Natural killer cell (primary cell): ENCODE measurements at places on chromosomes 5 and 9.

GRCh38 chr9:4286086-4286485, 13.8 kb downstream of the GLIS3 start:
- no peak for DNase-seq

GRCh38 chr9:132201780-132202703, 40.2 kb downstream of the NTNG2 start:
- DNase-seq: no peak

DNA sequence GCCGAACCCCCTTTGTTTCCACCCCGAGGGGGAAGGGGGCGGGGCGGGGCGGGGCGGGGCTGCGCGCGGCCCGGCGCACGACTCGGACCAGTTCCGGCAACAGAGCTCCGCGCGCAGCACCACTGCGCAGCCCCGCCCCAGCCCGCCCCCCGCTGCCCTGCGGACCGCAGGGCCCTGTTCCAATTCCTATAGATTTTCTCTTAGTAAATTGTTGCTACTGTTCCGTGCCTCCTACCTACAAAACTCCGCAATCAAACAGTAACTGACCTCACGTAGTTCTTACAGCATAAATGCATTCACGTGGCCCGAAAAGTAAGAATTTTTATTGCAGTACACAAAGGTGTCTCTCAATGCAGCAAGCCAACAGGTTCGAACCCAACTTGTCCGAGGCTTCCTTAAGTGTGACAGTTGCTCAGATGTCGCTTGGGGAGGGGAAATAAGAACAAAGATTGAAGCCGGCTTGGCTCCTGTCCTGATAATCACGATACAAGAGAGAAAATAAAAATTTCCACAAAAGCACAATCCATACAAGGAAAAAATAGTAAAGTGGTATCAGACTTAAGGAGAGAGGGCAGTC, 1.2 kb upstream of the RNF38 start:
- no peak for DNase-seq

DNA sequence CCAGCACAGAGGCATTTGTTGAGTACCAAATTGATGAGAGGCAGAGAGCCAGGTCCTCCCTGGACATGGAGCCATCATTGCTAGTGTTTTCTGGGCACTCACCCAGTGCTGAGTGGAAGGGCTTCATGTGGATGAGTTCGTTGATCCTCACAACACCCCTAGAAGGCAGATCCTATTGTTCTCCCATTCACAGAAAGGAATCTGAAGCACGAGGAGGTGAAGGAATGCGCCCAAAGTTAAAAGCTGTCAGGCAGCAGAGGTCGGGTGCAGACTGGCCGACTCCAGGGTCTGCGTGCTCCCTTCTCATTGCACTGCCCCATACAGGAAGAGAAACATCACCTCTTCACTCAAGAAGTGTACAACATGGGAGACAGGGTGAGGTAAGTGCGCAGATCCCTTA, 153.5 kb upstream of the TNPO1 start:
- no peak for DNase-seq

GRCh38 chr9:84921175-84921574, 251.6 kb downstream of the NTRK2 start:
- DNase-seq: no peak

DNA sequence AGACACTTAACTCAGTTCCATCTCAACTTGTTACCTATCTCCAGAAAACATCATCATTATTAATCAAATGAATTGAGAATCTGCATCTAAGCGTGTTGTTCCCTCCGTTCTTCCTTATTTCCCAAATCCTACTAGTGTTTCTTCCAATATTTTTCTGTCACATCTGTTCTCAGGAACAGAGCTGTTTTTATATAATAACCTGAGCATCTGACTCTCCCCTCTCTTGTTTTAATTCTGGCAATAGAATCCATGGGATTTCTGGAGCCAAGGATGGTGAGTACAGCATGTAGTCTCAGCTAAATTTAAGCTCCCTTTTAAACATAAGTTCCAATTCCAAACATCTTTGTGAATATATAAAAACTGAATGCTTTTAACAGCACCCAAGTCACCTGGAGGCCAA, 558.3 kb downstream of the DTWD2 start:
- DNase-seq: no peak

GRCh38 chr5:56080375-56081052, 85.8 kb upstream of the IL6ST start:
- DNase-seq: no peak

DNA sequence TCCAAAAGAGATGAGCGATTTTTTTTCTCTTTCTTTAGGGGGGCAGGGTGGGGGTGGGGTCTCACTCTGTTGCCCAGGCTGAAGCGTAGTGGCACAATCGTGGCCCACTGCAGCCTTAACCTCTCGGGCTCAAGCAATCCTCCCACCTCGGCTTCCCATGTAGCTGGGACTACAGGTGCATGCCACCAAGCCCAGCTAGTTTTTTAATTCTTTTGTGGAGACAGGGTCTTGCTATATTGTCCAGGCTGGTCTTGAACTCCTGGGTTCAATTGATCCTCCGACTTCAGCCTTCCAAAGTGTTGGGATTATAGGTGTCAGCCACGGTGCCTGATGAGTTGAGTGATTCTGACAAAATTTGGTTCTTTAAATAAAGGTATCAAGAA, 127.0 kb downstream of the ARRDC3 start:
- DNase-seq: no peak

- DNase-seq: no peak
Measured at GRCh38 chr9:5813824-5814223, 19.1 kb downstream of the ERMP1 start.

DNA sequence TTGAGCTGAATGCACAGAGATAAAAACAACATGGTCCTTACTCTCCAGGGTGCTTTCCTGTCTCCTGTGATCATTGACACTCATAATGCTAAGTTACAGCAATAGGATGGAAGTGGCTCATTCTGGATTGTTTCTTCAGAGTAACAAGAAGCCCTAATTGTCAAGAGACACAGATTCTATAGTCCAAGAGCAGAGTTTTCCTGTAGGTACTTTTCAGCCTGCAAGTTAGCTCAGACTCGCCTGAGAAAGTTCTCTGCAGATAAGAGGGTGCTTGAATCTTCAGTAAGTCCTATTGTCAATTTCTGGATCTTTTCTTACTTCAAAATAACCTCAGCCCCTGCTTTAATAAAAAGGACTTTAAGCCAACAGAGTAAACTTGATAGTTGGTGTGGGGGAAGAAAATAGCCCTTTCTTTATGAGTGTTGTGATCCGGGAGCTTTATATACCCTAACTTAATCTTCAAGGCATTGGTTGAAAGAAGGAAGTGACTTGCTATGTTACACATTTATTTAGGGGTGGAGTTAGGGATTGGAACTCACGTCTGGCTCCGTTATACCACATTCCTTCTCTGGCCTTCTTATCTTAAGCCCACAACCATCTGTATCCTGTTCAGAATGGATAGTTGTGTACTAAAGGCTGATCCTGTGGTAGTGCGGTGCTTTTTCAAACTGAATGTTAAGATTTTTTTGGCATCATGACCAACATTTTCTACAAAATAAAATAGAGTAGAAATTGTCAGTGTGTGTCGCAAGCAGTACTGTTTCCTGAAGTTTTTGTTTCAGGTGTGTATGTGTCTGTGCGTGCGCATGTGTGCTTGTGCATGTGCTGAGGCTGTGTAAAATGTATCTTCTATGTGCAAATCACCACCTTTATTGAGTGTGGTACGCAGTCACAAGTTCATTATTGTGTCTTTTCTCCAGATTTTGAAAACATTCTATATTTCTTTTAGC, 173.9 kb downstream of the WDR70 start:
- no peak for DNase-seq

DNA sequence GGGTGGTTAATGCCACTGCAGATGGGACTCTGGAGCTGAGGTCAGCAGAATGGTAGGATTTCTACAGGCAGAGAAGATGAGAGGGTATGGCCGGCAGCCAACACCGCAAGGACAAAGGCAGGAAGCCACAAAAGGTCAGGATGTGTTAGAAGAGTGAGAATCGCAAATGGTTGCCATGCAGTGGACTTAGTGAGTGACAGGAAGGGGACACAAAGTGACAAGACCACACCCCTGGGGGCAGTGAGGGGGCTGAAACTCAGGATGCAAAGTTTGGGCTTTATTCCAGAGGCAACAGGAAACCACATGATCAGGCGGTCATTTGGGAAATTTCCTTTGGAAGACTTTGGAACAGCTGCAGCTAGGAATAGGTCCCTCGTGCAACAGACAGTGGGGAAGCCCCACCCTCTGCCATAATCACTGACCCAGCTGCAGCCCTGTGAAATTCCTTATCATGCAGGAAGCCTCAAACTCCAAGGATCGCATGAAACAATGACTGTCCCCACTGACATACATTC, 14.2 kb upstream of the CCDC180 start:
- DNase-seq: no peak

DNA sequence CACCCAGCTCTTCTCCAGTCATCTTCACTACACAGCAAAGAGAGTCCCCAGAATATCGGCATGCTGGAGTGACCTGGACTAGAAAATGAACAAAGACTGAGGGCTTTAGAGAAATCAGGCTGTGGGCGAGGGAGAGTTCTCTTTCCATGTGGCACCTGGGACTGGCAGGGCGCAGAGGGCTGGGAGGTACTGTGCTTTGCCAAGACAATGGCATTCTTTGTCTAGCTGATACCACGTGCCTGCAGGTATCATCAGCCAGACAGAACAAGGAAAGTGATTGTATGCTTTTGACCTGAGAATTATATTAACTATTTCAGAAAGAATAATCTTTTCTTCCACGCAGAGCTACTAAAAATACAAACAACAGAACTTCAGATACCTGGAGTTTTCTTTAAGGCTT, 30.5 kb downstream of the DDX31 start:
- no peak for DNase-seq

DNA sequence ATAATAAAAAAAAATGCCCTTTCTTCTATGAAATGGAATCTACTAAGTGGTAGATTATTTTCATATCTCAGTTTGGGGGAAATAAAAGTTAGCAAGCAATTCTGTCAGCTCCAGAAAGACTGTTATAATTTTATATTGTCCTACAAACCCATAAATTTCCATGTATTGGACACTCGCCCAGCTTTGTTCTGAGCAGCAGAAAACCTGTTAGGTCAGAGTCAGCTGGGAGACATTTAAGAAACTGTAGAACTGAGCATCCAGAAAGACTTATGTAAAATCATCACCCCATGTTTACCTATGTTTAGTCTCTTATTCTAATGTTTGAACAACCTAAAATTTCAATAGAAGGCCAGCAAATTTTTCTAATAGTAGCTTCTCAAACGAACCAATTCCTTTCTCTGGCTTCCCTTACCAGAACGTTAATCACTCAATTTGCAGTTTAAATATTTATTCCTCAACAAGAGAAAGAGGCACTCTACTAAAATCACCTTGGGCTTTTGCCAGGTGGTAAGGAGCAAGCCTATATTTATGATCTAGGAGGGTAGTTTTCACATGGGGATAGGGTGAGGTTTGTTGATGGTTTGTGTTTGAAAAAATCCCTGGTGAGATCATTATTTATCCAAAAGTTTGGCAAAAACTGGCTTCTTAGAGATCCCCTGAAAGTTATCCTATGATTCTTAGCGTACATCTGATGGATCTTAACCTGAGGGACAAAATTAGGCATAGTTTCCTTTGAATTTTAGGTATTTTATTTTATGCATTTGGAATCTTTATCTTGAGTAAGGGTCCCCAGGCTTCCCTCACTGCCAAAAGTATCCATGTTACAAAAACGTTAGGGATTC, 34.4 kb downstream of the MACROH2A1 start:
- DNase-seq: no peak

- DNase-seq: no peak
Measured at GRCh38 chr5:38295751-38296150, 37.4 kb downstream of the EGFLAM start.

DNA sequence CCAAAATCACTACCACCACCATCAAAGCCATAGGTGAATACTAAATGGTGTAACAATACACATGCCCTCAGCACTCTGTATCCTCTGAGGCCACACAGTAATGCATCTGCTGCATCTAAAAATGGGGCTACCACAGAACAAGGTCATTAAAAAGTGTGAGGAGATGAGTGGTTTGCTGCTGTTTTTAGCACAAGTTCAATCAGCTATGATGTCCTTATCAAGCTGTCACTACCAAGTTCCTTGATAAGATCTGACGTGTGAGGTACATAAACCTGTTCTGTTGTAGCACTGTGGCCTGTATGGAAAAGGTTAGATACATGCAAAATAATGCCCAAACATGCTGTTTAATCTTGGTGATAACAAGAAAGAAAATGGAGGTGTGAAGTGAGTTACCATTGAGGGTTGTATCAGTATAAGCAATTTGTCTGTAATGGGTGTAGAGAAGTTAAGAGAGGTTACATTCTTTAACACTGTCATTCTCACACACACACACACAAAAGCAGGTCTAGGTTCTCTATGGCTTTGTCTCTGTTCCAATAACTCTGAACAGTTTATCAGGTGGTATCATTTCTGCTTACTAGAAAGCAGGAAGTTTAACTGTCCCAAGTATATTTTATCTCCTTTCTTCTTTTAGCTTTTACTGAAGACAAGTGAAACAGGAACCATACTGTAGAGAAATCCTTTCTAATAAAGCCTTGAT, 252.9 kb downstream of the CWC27 start:
- DNase-seq: no peak

DNA sequence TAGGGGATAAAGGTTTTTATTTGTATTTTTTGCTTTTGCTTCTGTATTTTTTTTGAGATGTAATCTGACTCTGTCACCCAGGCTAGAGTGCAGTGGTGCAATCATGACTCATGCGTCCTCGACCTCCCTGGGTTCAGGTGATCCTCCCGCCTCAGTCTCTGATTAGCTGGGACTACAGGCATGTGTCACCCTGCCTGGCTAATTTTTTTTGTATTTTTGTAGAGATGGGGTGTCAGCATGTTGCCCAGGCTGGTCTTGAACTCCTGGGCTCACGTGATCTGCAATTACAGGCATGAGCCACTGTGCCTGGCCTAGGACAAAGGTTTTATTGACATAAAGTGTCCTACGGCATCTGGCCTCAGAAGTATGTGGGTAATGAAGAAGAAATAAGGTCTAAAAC, 297.1 kb upstream of the C9orf72 start:
- no peak for DNase-seq

GRCh38 chr5:6506611-6507010, 58.0 kb downstream of the UBE2QL1 start:
- DNase-seq: no peak

DNA sequence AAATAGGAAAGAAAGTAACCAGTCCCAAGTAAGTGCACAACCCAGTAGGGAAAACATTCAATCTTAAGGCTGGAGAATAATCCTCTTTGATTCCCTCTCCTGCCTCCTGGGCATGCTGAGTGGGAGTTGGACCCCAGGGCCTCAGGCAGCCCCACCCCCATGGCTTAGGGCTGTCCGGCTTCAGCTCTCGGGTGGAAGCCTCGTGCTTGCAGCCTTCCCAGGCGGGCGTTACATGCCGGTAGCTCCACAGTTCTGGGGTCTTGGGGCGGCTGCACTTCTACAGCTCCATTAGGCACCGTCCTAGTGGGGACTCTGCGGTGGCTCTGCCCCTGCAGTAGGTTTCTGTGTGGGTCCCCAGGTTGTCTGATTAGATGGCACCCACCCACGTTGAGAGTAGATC, 10.1 kb downstream of the GLIPR2 start:
- DNase-seq: no peak

DNA sequence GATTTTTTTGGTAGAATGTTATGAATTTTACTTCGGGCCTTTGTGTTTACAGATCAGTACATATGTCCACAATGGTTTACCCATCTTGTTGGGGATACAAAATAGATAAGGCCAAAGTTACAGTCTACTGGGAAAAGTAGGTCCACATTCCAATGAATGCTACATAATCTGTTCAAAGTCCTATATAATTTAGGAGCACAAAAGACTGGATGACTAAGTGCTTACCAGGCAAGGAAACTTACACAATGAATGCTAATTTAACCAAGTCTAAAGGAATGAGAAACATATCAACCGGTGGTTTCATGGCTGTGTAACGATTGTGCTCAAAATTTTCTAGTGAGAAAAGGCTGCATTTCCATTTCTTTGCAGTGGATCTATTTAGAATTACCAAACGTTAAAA, 97.4 kb upstream of the TRPM3 start:
- DNase-seq: no peak

- peak; percentile 83 for DNase-seq
Measured at GRCh38 chr9:99000476-99001395, 57.0 kb downstream of the COL15A1 start.
